ENCODE measurements at places on chromosomes 6 and 20. TPM values are rescaled to one million over a fixed set of nuclear protein-coding genes. Genes with fewer than 3 reads are reported as not detected.

DNA sequence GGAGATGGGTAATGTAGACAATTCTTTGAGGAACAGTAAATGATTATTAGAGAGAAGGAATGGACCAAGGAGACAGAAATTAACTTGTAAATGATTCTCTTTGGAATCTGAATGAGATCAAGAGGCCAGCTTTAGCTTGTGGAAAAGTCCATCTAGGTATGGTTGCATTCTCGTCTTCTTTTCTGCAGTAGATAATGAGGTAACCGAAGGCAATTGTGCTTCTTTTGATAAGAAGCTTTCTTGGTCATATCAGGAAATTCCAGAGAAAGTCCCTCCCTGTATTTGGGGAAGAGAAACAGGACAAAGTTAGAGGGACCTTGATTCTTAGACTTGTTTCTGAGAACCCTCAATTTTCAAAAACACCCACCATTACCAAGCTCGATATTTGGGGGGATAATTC, 109.1 kb upstream of the PRSS16 start:
- peaks cover 44% of the 10 kb centered on the region for H3K4me1 ChIP-seq
- DNase-seq, result no peak
- H3K27ac ChIP-seq, result peak overlapping the region; percentile 99
- H3K36me3 ChIP-seq, result peaks cover 9% of the 10 kb centered on the region
- no peaks in the 10 kb centered on the region for H3K27me3 ChIP-seq
- peak overlapping the region; percentile 96 for H3K4me3 ChIP-seq

DNA sequence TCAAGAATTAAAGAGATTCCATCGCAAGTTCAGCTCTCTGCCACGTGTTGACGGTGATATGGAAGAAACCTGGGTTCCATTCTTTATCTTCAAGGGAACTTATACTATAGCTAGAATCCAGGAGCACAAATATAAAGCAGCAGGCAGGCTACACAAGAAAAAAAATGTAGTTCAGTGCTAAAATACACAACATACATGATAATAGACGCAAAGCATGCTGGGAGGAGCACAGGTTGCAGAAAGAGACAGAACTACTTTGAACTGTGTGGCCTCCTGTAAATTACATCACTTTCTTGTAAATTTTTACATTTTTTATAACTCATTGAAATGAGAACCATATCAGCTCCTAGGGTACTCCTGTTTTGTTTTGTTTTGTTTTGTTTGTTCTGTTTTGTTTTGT, 53.8 kb upstream of the RBM24 start:
- H3K36me3 ChIP-seq, result no peaks in the 10 kb centered on the region
- peaks cover 9% of the 10 kb centered on the region for H3K27me3 ChIP-seq
- H3K4me3 ChIP-seq, result no peak overlapping the region
- no peak overlapping the region for H3K27ac ChIP-seq

CCN5 gene
- total RNA-seq, result not detected

VSX1 gene
- not detected for total RNA-seq
